ENCODE measurements at places on chromosomes 1 and 21.
A peak's percentile ranks its signal among the peaks of the same experiment; 100 is the strongest.

GRCh38 chr21:31266241-31266640 lies 77.8 kb downstream of the TIAM1 start:
- DNase-seq, result no peak

DNA sequence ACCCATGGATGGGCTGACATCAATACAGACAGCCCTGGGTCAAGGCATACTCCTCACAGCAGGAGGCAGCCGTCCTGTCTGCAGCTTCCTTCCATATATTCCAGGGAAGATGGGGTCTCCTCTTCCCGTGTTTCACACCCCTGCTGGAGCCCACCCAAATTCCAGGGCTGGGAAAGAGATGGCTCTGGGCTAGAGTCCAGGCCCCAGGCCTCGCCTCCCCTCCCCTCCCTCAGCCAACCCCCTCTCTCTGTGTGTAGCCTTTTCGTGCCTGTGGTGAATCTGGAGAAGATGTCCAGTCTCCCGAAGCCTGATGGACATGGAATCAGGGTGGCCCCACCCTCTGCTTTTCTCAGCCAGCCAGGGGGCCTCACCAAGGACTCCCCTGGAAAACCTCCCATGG lies 3.6 kb downstream of the ATXN7L2 start:
- no peak for DNase-seq

GRCh38 chr1:234702342-234703000 lies 92.5 kb upstream of the IRF2BP2 start:
- no peak for DNase-seq

- DNase-seq, result no peak
These were observed 20.0 kb upstream of the CNN3 start for GRCh38 chr1:94946886-94947285.

GRCh38 chr1:170765712-170766330 lies 101.9 kb downstream of the PRRX1 start:
- no peak for DNase-seq

DNA sequence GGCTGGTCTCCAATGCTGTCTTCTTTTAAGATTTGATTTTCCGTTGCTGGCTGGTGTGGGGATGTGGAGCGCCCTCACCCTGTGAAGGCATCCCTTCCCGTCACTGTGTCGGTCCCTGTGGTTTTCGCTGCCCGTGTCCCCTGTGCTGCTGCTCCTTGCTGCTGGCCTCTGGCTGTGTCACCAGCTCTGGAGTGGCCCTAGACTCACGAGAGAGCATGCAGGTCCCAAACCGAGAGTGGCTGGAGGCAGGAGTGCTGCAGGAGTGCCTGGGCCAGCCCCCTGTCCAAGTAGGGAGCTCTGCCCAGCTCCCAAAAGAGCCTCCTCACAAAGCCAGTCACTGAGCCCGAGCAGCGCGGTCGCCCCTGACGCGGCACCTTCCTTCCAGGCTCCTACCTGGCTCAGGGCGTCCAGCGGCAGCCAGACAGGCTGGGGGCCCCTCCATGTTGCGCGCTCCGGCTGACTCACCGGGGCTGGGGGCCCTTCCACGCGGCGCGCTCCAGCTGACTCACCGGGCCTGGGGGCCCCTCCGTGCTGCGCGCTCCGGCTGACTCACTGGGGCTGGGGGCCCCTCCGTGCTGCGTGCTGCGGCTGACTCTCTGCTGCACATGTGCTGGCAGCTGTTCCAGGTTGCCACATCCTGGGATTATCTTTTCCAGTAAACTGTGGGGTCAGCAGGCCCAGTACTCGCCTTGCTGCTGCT lies 106.7 kb upstream of the COL6A1 start:
- no peak for DNase-seq

- no peak for DNase-seq
These were observed 226.4 kb downstream of the ZP4 start for GRCh38 chr1:237664348-237664747.

- DNase-seq, result no peak
These were observed 7.3 kb upstream of the HPCAL4 start for GRCh38 chr1:39698568-39698967.

GRCh38 chr1:198909973-198910372 lies 271.1 kb downstream of the PTPRC start:
- DNase-seq, result no peak

DNA sequence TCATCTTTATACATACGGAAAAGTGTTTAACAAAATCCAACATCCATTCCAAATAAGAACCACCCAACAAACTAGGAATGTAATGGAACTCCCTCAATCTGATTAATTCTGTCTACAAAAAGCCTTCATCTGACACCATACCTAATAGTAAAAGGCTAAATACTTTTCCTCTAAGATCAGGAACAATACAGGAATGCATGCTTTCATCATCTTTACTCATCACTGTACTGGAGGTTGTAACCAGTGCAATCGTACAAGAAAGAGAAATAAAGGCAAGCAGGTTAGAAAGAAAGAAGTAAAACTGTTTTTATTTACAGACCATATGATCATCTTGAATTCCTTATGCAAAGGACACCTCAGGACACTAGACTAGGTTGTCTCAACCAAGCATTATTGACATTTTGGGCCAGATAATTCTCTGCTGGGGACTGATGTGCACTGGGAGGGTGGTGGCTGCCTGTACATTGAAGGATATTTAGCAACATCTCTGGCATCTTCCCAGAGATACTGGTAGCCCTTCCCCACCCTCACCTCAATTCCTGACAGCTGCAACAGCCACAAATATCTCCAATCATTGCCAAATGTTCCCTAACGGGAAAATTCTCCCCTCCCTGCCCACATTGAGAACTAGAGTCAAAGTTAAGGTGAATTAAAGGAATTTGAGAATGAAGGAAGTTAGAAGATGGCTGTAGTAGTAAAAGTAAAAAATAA lies 30.6 kb upstream of the INSL5 start:
- DNase-seq, result no peak

GRCh38 chr1:111205714-111206050 lies 5.2 kb upstream of the DENND2D start:
- DNase-seq, result no peak

DNA sequence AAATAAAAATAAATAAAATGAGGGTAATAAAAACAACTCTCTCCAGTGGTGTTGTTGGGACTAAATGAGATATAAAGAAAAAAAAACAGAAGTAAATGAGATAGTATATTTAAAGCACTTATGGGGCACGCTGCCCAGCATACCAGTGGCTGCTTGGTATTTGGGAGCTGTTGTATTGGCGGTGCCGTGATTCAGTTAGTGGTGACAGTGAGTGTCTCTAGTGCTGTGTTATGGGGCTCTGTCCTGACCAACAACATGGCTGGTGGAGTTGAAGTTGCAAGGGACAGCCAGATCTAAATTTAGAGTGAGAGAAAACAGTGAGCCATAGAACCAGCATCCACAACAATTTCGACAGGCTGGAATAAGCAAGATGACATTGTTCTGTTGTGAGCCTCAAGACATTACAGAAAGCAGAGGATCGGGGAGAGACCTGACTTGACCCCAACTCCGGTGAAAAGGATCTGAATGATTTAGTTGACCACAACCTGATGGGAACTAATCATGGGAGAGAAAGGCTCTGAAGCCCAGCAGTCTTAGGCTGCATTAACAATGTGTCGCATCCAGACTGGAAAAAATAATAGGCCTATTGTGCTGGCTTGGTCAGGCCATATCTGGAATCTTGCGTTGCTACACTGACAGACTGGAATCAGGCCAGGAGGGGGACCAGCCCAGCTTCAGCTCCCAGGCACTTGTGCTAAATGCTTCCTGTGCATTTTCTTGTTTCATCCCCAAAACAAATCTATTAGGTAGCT lies 2.4 kb upstream of the MFSD2A start:
- no peak for DNase-seq

DNA sequence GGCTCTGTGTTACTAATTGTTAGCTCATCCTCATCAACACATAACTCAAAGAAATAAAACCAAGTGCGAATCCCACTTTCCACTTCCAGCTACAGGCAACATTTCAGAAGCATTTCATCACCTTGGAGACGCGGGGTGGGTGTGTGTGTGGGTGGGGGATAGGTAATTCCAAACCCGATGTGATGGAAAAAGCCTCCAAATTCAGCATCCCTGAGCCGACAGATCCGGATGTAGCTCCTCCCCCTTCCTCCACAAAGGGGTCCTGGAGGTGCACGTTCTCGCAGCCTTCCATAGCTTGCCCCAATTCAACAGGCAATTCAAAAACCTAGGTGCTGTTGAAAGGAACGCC lies 486 bp downstream of the HSPA13 start:
- DNase-seq, result no peak

GRCh38 chr21:46504666-46505065 lies 46.0 kb downstream of the DIP2A start:
- no peak for DNase-seq

GRCh38 chr1:205652984-205653383 lies 21.2 kb upstream of the ELK4 start:
- DNase-seq, result no peak

GRCh38 chr1:65103807-65104206 lies 44.2 kb upstream of the AK4 start:
- DNase-seq, result no peak

- no peak for DNase-seq
These were observed 165.9 kb downstream of the SDCCAG8 start for GRCh38 chr1:243421784-243422183.

GRCh38 chr1:180182643-180183311 lies 28.1 kb downstream of the QSOX1 start:
- DNase-seq, result no peak

DNA sequence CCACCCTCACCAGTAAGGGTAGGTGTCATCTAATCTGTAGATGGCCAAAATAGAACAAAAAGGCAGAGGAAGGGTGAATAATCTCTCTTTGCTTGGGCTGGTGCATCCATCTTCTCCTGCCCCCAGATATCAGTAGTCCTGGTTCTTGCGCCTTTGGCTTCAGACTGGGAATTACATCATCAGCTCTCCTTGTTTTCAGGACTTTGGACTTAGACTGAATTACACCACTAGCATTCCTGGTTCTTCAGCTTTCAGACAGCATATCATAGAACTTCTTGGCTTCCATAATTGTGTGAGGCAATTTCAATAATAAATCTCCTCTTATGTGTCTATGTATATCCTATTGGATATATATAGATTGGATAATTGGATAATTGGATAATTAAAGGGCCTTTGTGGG lies 403.0 kb upstream of the USP24 start:
- no peak for DNase-seq

GRCh38 chr1:150576794-150577556 lies 2.4 kb downstream of the MCL1 start:
- no peak for DNase-seq

GRCh38 chr1:26293911-26294463 lies 12.4 kb downstream of the UBXN11 start:
- no peak for DNase-seq

DNA sequence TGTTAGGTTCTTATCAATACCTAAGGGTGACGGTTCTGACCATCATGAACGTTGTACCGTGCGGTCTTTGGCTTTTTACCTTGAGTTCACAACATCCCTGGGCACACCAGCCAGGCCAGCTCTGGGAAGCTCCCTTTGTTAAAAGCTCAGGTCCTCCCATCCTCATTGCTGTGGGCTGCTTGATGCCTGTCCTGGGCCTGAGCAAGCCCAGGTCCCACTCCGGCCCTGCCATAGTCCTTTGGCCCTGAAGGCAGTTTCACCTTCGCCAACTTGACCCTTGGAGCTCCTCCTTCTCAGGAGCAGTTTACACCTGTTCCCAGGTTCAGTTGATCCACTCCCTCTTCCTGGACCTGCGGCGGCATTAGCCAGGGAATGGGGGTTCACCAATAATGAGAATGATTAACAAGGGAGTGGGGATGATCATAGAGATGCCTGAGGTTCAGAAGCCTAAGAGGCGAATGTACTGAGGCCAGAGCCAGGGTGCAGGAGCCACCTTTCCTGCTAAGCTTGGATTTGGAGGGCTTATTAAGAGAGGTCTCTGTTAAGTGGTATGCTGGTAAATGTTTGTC lies 40.2 kb downstream of the DHCR24 start:
- DNase-seq, result no peak

GRCh38 chr1:78619803-78620579 lies at the start of gene IFI44L:
TSS of gene IFI44L (plus strand) at chr1:78620448. CDS start at chr1:78627916, 7,468 bp downstream.
- DNase-seq, result peak; percentile 41

GRCh38 chr1:13523780-13524477 lies 10.1 kb upstream of the LRRC38 start:
- no peak for DNase-seq

DNA sequence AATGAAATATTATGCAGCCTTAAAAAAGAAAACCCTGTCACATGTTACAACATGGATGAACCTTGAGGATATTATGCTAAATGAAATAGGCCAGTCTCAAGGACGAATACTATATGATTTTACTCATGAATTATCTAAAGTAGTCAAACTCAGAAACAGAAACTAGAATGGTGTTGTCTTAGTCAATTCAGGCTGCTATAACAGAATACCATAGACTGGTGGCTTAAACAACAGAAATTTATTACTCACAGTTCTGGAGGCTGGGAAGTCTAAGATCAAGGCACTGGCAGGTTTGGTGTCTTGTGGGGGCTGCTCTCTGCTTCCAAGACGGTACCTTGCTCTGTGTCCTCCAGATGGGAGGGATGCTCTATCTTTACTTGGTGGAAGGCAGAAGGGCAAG lies 113.8 kb upstream of the DNAH14 start:
- no peak for DNase-seq

DNA sequence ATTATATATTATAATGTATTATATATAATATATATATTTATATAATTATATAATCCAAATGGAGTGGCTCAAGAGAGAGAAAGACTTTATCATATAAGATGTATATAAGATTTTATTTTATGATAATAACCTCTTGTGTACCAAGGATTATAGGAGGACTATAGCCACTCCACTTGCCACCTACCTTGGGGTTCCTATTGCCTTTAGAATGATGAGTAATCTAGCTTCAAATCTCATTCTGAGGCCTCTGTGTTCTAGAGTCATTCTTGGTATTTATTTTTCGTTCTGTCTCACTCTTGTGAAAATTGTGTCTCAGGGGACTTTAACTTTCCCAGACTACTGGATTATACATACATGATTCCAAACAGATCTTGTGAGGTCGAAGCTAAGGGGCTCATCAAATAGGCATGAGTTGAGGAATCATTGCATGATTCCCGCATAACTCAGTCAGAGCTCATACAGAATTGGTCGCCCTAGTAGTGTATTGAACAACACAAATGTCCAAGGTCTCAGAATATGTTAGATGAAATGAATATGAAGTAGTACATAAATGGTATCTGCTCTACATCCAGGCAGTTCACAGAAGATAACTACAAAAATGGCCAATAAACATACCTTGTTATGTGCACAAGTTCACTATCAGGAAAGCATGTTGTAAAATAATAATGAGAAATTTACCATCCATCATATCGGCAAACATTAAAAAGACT lies 159.5 kb upstream of the RNPC3 start:
- DNase-seq, result no peak

DNA sequence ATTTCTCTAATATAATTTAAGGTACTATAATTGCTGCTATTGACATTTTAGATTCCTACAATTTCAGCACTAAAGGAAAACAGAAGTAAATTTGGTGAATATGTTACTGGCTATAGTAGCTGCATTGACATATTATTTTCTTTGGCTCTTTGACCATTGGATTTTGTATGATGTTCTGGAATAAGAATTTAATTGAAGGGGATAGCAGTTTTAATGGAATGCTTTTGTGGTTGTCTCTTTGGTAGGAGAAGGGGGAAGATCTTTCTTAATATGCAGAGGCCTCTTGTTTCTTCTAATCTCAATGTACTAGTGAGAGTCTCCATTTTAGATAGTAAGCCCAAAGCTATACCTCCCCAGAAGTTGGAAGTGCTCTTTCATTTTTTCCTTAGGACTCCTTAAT lies 6.9 kb downstream of the DTL start:
- no peak for DNase-seq

- no peak for DNase-seq
These were observed 35.7 kb upstream of the VAV3 start for GRCh38 chr1:108000620-108001111.

Data from CD8-positive, alpha-beta T cell (primary cell).